Epithelial cell of prostate (primary cell): ENCODE measurements at places on chromosomes 3 and 15.

DNA sequence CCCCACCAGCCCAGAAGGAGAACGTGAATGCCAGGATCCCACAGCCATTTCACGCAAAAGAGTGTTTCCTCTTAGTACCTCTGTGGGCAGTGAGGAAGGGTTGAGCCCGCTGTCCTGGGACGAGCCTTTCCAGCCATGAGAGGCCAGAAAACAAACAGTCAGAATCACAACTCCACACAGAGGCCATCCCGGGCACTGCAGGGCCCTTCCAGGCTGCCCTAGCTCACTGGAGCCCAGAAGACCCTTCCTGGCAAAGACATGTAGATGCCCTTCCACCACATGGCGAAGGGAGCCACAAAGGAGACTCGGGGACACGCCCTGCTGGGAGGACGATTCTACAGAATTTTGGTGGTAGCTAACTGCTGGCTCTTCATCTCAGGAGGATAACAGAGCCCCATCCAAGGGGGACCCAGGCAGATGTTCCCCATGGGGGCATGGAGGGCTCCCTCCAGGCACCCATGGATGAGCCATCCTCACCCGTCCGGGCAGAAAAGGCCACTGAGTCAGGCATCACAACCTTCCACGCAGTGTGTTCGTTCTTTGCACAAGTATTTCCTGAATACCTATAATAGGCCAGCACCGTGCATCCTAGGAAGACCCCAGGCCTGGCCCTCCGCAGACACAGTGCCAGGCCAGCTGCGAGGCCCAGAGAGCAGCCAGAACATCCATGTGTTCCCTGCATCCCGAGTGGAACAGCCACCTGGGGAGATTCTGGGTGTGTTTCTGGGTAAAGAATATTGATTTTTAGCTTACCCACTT is 47.2 kb downstream of the SLC12A8 start:
- DNase-seq: no peak

- no peak for DNase-seq
These were observed 17.1 kb upstream of the CNTN3 start for GRCh38 chr3:74631351-74632140.

DNA sequence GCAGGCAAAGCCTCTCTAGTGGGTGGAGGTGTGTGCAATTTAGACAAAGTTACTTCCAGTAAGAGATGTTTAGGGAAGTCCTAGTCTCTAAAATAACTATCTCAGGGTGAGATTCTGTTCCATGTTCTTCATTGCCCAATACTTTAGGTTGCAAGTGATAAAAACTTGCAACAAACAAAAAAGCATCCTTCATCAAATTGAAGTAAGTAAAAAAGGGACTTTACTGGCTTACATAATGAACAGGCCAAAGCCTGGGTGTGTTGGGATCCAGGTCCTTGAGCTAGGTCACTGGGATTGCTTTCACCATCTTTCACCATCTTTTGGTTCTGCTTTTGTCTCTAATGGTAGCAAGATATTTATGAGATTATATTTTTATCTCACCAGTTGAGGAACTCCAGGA is 38.3 kb downstream of the CX3CR1 start:
- DNase-seq: no peak

DNA sequence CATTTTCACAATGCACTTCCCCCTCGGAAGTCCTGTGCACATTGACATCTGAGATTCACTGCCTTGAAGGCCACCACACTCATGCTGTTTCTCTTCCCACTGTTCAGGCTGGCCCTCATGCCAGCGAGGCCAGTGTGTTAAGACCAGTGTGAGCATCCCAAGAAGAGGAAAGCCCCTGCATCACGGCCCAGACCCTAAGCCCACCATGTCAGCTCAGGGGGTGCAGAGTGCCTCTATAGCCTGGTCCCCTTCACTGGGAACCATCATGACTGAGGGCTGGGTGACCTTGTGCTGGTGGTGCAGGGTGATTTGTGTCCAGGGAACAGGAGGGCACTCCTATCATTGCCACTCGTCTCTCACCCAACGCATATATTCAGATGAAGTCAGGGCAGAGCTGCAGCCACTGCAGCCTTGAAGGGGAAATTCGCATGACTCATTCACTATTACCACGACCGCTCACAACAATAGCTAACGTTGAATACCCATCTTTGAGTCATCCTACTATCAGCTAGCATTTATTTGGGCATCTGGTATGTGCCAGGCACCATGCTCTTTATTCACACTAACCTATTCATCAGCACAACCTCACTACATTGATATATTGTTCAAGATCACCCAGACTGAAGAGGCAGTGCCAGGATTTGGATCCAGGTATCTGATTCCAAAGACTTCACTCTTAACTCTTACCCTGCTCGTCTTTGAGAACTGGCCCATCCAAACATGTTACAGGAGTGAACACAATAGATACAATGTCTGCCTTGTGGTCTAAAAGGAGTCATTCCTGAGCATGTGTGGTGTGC is 58.8 kb upstream of the SLC6A11 start:
- DNase-seq: peak; percentile 89

GRCh38 chr3:152051501-152052404 is 178.3 kb downstream of the SUCNR1 start:
- DNase-seq: no peak

GRCh38 chr15:88865498-88866099 is 29.7 kb downstream of the HAPLN3 start:
- no peak for DNase-seq

DNA sequence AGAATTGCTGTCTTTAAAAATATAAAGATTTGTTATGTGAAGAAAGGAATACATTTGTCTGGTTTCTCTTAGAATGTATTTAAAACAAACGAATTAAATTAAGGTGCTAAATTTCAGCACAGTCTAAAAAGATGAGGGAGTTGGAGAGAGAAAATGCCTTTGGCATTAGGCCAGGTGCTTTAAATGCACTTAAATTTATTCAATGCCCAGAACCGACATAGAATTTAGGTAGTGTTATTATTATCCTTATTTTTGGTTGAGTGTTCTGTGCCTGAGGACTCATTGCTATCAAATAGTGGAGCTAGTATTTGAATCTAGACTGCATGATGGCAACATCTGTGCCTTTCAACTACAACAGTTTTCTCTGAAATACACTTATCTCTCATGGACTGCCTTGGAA is 287.5 kb downstream of the RBMS3 start:
- DNase-seq: no peak

DNA sequence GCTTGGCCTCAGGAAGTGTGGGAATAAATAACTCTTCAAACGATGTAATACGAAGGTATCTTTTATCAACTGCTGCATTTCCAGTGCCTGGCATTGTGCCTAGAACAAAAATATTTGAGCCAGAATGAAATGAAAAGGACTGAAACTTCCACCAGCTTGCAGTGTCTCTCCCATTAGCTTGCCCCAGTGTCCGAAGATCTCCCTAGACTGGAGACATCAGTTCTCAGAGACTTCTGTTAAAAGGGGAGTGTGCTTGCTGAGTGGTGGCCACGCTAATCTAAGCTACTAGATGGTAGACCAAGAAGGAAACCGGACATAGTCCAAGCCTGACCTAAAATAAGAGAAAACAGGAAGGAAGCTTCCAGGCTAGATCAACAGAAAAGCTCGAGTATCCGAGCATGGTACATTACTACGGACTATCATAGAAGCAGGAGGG is 28.6 kb downstream of the KCNAB1 start:
- DNase-seq: no peak

DNA sequence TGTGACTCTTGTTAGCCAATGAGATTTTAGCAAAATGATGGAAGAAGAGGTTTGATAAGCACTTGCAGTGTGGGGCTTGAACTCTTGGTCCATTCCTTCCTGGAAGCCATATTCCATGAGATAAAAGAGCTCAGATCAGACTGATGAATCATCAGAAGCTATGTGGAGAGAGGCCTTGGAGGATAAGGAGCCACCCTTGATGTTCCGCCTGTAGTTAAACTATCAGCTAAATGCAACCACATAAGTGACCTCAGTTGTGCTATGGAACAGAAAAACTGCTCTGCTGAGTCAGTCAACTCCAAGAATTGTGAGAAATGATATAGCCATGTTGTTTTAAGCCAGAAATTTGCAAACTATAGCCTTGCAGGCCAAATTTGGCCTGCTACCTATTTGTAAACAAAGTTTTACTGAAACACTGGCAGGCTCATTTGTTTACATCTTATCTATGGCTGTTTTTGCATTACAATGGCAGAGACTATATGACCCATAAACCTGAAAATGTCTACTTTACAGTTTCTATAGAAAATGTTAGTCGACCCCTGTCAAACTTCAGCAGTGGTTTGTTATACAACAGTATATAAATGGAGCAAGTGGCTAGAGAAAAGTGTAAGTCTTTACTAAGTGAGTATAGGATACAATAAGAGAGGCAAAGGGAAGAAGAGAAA is 27.6 kb upstream of the GAP43 start:
- DNase-seq: no peak

GRCh38 chr15:48507416-48508065 is 138.0 kb downstream of the FBN1 start:
- peak; percentile 2 for DNase-seq

DNA sequence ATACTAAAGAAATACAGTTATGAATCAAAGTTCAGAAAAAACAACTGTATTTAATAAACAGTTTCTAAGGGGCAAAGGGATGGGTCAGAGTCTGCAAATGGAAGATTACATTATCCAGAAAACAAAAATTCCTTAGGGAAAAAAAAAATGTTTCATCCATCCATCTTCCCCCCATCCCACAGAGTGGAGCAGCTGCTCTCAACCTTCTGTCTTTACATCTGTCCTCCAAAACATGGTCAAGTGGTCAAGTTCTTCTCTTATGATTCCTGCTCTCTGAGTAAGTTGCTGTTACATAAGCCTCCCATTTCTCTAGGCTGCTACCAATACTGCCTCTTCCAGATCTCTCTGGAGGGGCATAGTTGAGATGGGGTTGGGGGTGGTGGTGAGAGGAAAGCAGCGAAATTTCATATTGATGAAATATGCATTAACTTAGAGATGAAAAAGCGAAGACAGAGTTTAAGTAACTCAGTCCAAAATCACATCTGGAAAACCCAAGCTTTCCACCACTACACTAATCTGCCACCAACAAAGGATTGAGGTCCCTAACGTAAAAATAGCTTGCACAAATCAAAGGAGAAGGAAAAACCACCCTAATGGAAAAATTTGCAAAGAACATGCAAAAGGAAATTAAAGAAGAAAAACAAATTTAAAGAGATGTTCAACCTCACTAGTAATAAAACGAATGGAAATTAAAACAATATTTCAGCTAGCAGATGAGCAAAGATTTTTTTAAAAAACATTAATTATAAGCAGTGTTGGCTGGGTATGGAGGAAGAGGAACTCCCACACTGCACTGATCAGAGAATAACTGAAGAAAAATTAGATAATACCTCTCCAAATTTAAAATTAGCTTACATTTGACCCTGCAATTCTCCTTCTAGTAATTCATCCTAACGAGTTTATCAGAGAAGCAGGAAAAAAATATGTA is 109.5 kb downstream of the ST8SIA2 start:
- DNase-seq: no peak

- no peak for DNase-seq
These were observed 171.1 kb upstream of the CCDC54 start for GRCh38 chr3:107206141-107206540.

- no peak for DNase-seq
These were observed 32.5 kb upstream of the RHCG start for GRCh38 chr15:89528757-89529352.

- no peak for DNase-seq
These were observed 2.2 kb downstream of the CAND2 start for GRCh38 chr3:12798559-12799179.

DNA sequence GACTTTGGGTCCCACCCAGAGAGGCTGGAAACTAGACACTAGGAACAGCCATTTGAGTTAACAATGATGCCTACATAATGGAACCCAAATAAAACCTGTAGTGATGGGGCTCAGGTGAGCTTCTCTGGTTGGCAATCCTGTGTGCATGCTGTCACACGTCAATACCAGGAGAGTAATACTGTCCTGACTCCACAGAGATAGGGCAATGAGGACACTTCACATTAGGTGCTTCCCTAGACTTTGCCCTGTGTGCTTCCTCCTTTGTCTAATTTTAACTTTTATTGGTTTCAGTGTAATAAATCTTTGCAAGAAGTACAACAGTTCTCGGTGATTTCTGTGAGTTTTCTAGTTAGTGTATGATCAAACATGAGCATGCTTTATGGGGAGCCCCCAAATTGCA is 281.8 kb upstream of the ARRDC4 start:
- no peak for DNase-seq

DNA sequence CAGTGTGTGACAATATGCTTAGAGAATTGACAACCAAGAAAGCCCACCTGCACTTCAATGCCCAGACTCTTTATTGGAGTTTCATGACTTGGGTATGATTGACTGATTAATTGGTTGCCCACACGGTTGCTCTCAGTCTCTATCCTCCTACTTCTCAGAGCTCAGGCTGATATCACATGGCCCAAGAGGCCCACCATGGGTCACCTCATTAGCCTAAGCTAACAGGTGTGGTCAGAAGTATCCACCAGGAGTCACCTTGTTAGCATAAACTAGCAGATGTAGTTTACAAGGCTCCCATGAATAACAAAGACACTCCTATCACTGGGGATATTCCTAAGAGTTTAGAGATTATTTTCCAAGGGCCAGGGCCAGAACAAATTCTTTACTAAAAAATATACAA is 120.2 kb upstream of the MBNL1 start:
- DNase-seq: no peak

GRCh38 chr15:92833106-92833433 is 67.1 kb upstream of the CHD2 start:
- no peak for DNase-seq

DNA sequence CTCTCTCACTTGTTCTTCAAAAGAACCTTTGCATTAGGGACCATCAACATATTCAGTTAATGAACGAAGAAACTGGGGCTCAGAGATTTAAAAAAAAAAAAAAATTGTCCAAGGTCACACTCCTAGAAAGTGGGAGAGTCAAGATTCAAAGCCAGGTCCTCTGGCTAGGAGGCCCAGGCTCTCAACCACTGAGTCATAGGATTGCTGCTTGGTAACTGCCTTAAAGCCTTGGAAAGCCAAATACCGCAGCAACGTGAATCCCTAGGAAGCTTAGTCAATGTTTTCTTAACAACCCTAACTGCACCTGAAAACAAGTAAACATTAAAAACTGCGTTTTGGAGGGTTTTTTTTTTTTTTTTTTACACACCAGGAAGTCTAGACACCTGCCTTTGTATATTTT is 156.8 kb downstream of the WNT5A start:
- peak; percentile 59 for DNase-seq

DNA sequence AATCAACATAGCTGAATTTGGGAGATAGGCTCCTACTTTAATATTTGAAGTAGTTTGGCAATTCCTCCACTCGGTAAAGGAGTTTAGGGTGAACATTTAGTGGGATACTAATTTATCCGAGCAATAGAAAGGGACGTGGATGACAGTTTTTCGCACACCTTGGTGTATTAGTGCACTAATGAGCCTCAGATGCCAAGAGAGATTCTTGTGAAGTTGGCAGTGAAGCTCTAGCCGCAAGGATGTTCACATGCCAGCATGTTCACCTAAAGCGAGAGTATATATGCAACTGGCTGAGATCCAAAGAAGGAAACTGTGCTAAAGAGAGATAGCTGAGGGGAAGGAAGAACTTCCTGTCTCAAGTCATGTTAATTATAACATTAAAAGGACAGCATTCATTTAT is 58.5 kb downstream of the TGFBR2 start:
- no peak for DNase-seq
